ENCODE measurements at places on chromosomes 5 and 9.

DNA sequence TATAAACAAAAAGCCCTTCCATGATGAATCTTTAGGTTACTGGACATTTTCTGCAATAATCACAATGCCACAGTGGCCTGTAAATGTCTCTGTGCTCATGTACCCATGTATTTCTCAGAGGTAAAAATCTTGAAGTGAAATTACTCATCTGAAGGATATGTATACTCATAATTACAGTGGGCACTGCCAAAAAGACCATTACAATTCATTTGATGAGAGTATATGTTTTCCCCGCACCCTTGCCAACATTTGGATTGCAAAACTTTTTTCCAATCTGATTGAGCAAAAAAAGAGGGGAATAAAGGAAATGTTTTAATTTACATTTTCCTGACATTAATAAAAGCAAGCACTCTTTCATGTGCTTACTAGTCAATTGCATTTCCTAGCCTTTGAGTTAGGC, 110.5 kb downstream of the EPB41L4A start:
- no peak for DNase-seq

- DNase-seq: no peak
Observed at GRCh38 chr5:107123014-107123413, 547.7 kb downstream of the EFNA5 start.

- DNase-seq: no peak
Observed at GRCh38 chr5:151405334-151406160, 41.9 kb upstream of the SLC36A1 start.

- DNase-seq: no peak
Observed at GRCh38 chr9:13179257-13179656, 100.2 kb downstream of the MPDZ start.

GRCh38 chr9:7121055-7121454, 363.3 kb downstream of the KDM4C start:
- DNase-seq: no peak

GRCh38 chr5:52876456-52876855, 88.7 kb downstream of the ITGA1 start:
- DNase-seq: no peak

DNA sequence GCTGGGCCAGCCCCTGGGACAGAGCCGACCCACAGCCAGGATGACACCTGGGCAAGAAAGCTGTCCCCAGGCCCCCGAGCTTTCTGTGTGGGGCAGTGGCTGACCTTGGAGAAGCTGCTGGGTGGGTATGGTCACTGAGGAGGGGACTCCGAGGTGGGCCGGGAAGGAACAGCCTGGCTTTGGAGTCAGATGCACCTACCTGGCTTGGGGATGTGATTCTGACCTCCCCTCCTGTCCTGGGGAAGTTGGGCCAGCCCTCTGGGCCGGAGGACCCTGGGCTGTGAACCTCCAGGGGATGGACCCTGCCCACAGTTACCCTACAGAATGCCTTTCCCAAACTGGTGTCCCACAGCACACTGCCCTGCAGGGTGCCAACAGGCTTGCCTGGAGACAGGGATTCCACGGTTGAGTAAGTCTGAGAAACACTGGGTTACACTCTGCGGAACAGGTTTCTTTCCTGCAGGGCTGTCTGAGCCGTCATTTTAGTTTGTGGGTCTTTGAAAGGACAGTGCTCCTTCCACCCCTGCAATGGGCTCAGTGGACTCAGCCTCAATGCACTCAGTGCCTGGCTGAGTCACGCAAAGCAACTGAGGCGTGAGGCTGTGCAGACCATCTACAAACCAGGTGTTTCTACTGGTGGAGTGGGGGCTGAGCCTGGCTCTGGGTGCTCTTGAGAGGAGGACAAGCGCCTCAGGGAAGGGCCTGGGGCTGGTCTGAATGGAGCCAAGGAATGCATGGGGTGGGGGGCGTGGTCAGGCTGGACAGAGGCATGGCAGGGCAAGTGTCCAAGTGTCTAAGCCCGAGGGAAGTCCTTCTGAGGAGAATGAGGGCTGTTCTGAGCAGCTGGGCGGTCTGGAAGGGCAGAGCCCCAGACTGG, 41.3 kb upstream of the PHYKPL start:
- no peak for DNase-seq

GRCh38 chr5:89055695-89056085, 172.7 kb upstream of the MEF2C start:
- DNase-seq: no peak

DNA sequence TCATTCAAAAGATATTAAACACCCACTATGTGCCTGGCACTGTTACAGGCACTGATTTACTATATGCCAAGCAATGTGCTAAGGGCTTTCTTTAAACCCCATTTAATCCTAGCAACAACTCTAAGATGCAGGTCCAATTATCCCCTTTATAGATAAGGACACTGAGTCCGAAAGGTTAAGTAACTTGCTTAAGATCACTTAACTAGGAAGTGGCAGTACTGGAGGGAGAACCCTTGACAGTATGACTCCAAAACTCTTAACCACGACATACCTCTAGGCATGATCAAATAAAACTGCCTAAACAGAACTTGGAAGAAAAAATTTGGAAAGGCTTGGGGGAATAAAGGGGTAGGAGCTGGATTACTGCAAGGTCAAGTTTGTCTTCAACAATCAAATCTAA, 1.7 kb downstream of the RAB14 start:
- no peak for DNase-seq

- no peak for DNase-seq
Observed at GRCh38 chr9:77677957-77678535, 29.9 kb upstream of the GNA14 start.

DNA sequence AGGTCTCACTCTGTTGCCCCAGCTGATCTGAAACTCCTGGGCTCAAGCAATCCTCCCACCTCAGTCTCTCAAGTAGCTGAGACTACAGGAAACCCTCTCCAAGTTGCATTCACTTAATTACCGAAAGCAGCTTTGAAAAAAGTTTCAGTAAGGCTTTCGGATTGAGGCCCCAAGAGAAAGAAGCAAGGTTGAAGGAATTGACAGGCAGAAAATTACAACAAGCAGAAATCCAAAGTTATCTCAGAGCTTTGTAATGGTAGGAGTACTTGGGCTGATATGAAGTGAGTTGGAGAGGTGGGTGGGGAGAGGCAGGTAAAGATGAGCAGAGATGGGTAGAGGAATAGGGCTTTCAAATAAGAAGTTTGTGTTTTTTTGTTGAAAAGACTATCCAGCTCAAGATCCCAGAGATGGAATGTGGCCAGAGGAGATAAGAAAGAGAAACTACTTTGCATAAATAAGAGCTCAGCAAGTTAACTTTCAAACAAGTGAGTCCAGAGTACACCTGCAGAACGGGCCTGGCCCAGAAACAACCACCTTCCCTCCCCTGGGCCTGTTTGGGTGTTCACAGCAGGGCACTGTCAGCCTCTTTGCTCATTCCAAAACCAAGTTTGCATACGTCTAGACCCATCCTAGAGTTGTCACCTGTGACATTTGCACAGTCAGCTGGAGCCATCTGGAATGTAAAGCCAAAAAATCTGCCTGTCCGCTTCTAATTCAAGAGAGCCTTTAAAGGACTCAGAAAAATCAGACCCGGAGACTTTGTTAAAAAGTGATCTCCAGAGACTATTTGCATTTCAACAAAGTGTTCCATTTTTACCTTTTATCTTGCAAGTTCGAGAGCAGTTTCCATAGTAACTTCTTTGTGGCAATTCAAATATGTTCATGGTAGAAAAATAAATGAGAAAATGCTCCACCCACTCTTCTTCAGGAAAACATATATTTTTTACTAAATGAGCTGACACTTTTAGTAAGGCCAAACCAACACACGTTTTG, 2.2 kb upstream of the CLINT1 start:
- DNase-seq: no peak

GRCh38 chr9:119284118-119284517, 85.1 kb downstream of the BRINP1 start:
- no peak for DNase-seq

DNA sequence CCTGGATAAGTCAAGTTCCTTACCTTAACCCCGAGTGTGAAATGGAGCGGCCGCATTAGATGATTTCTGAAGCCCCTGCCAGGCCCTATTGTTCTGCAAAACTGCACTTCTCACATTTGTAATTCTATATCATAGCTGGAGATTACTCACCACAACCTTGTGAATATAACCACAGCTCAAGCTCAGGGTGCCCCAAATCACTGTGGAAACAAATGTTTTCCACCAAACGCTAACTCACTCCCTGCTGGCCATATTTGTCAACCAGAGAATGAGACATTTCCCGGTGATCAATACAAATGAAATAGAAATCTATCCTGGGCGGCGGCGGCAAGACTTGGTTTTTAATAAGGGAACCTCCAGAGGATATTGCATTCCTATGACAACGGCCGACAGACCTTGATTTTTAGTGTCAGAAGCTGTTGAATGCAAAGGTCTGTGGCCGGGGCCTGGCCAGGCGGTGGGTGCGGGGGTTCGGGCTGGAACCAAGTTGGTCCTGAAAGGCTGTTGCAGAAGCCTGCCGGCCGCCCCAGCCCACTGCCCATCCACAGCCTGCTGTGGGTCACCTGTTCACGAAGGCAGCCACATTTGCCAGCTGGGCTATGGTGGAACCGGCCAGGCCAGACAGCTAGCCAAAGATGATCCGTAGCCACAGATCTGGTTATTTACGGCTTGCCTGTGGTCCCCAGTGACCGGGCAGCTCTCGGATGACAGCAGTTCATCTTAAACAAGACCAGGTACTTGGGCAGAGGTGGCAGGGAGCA, 93.9 kb upstream of the LMX1B start:
- no peak for DNase-seq
